Right lung (tissue), 10 donors: ENCODE measurements at places on chromosomes 7 and 10. TPM values are rescaled to one million over a fixed set of nuclear protein-coding genes. Genes with fewer than 3 reads are reported as not detected.

- no peak for DNase-seq
These were observed 3.1 kb upstream of the AVPI1 start for GRCh38 chr10:97690133-97690532.

MACC1 gene
- polyA plus RNA-seq: 5.4 TPM

DNA sequence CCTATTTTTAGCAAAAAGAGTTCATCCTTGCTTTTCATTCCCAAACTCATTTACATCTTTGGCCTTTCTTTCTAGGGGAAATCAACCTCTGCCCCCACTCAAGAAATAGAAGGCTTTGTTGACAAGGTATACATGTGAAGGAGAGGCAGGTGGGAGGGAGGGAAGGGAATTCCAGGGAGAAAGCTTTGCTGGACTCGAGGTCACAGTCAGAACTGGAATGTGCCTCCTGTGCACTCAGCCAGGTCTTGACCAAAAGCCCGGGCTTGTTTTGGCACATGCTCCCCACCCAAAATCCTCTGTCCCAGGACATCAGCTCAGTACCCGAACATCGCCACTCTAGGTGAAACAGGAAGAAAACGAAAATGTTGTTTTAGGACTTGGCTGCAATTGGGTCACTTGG, 61.3 kb downstream of the ABLIM1 start:
- no peak for DNase-seq

ASIC3 gene
- polyA plus RNA-seq: 4.9 TPM

DNA sequence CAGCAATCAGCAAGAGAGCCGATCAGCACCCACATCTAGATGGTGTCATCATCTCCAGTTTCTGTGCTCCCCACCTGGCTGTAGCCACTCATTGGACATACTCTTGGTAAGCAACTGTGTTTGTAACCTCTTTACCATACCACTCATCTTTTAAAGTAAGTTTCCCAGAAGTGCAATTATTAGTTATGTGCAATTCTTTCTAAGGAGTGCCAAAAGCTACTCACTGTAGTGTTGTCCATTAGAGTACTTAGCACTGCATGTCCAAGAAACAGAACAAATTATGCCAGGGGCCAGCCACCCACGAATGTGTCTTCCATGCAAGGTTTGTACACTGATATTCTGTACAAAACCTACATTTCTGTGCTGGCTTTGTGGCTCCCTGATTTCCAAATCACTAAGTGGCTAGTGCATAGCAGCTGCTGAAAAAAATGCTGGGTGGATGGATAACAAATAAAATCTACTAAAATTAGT, 131.9 kb downstream of the SRPK2 start:
- DNase-seq: no peak

GRID2IP gene
- polyA plus RNA-seq: 0.86 TPM

NPFFR1 gene
- 0.66 TPM for polyA plus RNA-seq

- DNase-seq: no peak
These were observed 175.4 kb downstream of the GNAI1 start for GRCh38 chr7:80309971-80310549.

DNA sequence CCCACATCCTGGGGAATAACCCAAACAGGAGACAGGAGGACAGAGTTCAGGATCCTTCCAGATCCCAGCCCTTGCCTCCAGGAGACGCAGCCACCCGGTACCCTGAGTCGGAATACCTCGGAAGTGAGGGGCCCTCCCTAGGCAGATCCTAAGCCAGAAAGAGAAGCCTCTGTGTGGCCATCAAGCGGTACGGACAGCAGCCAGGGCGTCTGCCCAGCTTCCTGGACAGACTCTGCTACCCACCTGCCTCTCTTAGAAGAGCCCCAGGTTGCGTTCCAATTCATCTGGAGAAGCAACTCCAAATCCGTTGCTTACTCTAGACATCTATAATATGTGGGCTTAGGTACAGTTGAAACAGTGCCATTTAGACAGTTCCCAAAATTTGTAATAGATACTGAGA, 220.2 kb upstream of the SH2B2 start:
- DNase-seq: no peak

- DNase-seq: no peak
These were observed 123.1 kb downstream of the GNAI1 start for GRCh38 chr7:80257756-80258155.

DNA sequence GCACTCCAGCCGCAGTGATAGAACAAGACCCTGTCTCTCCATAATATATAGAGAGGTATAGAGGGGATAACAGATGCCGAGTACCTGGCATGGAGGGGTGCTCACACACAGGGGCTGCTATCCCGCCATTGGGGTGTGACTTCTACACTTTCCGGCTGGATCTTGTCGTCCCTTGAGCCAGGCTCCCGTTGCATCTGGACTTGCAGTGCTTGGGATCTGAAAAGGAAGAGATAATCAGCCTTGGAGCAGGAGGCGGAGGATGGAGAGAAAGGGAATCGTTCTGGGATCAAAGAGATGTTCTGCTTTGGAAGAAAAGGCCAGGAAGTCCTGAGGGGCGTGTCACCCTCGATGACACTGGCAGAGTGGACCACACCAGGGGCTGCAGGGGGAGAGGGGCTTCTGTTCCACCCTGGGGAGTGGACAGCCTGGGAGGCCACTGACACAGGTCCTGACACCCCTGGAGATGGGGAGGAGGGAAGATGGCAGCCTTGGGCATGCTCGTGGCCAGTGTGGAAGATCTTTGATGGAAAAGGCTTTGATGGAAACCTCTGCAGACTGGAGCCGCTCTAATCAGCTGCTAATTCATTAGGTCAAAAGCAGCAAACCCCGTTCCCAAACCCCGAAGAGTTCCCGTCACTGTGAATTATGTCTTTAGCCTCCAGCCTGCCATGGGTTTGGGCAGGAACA, 85.1 kb downstream of the CARD11 start:
- no peak for DNase-seq

DNA sequence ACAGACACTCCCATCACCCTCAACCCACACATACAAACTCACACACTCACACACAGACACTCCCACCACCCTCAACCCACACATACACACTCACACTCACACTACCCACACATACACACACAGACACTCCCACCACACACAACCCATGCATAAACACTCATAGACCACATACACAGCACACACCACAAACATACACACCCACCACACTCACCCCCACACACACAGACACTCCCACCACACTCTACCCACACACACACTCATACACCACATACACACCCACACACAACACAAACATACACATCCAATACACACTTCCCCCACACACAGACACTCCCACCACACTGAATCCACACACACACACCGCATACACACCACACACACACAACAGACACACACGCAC, 521.2 kb downstream of the TCERG1L start:
- DNase-seq: no peak

DNA sequence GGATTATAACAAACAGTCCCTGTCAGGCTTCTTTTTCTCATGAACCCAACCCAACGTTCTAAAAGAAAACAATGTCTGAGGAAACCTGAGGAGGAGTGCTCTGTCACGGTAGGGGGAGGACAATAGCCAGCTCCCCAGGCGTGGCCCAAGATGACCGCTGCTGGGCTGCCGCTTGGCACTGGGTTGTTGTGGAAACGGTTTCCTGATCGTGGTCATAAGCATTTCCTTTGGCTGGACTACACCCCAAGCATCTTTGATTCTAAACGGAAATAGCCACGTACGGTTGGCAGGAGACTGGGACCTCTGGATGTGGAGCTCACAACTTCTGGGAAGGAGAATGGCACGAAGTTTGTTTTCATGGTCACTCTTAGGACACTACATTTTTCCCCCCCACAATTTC, 30.4 kb upstream of the DMBT1 start:
- DNase-seq: no peak
